ENCODE measurements at places on chromosomes 12 and 14.

GRCh38 chr14:105488781-105489541, 2.1 kb upstream of the TEDC1 start:
- no peak for DNase-seq

DNA sequence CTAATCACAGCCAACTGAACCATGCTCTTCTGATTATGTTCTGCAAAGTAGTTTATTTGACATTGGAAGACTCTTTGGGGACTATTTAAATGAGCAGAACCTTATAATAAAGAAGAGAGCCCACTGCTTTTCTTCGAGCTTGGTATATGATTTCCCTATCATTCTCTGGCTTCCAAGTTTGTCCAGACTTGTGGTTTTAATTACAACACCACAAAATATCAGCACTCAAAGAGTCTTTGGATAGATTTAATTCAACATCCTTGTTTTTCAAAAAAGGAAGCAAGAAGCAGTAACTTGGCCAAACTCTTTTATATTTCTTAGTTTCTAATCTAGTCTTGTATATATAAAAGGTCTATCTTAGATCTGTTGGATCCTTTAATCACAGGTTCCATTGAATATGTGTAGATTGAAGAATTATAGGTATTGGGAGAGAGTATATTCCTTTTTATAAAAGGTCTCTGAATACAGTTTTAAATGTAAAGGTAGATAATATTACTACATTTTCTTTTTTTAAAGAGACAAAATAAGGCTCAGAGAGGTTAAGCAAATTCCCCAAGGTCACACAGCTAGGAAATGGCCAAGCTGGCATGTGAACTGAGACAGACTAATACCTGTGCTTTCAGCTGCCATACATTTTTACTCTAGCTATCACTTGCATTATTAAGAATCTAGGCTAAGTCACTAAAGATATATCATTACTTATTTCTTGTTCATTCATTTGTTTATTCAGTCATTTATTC, 172.8 kb downstream of the SSPN start:
- DNase-seq = no peak

- no peak for DNase-seq
These were observed 482.8 kb downstream of the MED13L start for GRCh38 chr12:115794659-115795081.

DNA sequence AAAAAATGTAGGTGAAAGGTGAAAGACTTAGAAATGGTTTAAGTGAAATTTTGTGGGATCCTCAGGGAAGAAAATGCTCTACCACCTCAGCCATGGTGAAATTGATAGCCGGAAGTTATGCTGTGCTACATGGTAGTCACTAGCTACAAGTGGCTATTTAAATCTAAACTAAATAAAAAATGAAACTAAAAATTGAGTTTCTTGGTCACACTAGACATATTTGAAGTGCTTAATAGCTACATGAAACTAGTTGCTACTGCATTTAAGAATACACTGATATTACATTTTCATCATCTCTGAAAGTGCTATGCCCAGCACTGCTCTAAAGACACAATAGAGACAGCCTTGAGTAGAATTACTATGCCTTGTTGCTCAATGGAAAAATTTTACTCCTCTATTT, 10.3 kb upstream of the SLCO1B3 start:
- DNase-seq = no peak

DNA sequence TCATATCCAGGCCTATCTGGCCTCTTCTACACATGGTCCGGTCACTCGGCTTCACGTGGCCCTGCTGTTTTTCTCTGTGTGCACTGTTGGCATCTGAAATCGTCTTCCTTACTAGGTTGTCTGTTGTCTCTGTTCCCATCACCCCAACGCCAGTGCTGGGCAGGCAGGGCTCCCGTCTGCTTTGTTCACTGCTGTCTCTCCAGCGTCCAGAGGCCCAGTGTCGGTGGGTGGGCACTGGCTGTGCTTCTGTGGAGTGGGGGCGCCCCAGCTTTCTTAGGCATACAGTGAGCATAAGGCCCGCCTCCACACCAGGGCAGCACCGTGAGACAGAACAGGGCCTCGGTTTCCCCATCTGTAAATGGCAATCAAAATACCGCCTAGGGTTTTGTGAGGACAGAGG, 153.1 kb downstream of the BCL11B start:
- DNase-seq = no peak

DNA sequence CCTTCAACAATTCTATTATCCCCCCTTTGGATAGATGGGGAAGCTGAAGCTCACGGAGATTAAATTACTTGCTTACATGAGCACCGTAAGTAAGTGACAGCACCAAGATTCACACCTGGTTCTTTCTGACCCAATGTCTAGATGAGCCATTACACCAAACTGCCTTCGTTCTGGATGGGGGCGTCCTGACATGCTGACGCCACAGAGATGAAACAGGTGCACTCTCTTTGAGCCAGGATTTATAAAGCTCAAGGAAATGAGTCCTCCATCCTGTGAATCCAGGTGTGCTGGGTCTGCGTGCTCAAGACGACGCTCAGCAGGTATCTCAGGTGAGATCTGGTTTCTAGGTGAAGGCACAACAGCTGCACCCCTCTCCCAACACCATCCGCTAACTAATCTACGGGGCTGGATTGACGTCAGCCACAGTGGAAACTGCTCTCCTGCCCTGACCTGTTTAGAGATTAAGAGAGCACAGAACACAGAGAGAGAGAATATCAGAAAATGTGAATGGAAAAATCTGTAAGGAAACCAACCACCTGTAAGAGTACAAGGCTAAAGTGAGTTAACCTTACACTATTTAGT, 61.6 kb downstream of the KSR2 start:
- no peak for DNase-seq

DNA sequence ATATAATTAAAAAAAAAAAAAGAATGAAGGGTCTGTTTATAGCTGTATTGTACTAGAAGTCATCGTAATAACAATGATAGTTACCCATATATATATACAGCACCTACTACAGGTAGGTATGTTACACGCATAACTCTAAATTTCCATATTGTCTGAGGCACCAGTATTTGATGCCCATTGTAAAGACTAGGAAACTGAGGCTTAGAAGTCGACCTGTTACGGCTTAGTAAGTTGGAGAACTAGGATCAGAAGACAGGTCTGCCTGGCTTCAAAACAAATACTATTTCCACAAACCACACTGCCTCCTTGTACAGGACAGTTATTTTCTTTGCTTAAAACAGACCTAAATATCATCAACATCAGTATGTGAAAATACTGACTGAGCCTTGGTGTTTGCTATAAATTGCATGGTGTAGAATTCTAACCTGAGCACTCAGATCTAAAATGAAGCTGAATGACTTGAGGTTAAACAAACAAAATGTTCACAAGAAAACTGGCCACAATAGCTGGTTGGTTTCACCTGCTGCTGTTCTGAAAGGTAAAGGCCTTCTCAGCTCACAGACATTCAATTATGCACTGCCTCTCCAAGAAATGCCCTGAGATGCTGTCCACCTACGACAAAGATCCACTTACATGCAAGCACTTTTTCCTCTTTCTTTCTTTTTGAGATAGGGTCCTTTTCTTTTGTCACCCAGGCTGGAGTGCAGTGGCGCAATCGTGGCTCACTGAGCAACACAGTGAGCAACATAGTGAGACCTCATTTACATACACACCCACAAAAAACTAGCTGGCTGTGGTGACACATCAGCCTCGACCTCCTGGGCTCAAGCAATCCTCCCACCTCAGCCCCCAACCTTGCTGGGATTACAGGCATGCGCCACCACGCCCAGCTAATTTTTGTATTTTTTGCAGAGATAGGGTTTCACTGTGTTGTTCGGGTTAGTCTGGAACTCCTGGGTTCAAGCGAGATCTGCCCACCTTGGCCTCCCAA, 35.7 kb downstream of the SSH1 start:
- DNase-seq = peak; percentile 52

- DNase-seq = no peak
These were observed 26.8 kb upstream of the ADAMTS20 start for GRCh38 chr12:43578782-43579181.

DNA sequence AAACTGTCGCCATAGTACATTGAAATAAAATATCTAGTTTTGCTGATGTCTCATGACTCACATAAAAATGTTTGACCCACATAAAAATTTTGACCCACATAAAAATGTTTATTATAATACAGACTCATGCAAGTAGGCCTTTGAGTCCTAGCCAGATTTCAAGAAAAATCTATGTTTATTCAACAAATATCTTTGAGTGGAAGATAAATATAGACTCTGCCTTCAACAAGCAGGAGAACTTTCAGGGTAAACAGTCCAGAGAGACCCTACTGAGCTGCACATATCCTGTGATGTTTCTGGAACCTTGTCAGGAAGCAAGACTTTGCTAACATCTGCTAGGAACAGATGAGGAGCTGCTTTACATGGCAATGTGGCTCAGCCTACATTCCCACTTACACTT, 283.1 kb downstream of the MDGA2 start:
- no peak for DNase-seq
